Activated T-cell treated with anti-CD3 and anti-CD28 coated beads, Interleukin-2, amount 50 U/mL, for 1 hour (primary cell): ENCODE measurements at places on chromosomes 3 and 15.
A peak's percentile ranks its signal among the peaks of the same experiment; 100 is the strongest.

DNA sequence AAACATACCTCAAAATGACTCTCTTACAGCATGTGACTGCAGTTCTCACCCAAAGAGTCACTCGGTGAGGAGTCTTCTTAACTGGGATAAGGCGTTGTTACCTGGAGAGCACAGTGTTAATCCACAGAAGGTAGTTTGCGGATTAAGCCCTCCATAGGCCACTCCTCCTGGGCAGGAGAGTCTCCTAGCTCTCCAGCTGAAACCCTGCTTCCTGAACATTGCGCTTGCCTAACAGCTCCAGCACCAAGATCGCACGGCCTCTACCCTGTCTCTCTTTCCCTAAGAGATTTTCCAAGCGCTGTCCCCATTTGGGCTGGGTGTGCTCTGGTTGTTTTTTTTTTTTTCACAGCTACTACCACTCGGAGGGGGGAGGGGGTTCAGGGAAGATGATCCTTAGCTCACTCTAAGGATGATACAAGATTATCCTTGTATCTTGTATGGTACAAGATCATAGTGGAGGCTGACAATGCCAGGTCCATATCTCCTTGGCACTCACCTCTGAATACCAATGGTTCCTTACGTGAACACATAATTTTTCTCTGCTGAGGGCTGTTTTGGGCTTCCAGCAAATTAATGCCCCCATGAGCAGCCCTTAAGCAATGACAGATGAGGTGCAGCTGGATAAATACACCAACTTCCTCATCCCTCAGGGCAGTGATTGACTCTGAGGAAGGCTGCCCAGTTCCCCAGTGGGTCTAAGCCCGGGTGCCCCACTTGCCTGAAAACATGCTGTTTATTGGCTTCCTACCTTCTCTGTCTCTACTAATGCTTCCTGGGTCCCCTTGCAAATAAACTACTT is 185.2 kb upstream of the TSC22D2 start:
- DNase-seq = no peak

- DNase-seq = no peak
Observed at GRCh38 chr3:30181178-30181465, 425.3 kb upstream of the TGFBR2 start.

DNA sequence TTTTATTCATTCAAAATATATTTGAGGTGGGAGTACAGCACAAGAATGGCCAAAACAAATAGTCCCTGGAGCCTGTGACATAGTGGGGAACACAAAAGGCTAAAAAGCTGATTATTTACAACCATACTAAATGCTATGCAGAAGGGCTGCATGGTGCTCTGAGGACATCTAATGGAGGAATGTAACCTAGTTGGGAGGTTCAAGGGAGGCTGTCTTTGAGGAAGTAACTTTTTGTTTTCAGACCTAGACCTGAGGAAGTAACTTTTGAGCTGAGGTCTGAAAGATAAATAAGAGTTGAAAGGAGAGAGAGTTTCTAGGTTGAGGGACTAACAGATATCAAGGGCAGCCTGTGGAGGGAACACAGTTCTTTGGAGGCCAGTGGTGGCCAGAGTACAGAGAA is 34.8 kb upstream of the RASA2 start:
- DNase-seq = no peak

GRCh38 chr15:69718436-69718835 is 265.8 kb downstream of the RPLP1 start:
- no peak for DNase-seq

DNA sequence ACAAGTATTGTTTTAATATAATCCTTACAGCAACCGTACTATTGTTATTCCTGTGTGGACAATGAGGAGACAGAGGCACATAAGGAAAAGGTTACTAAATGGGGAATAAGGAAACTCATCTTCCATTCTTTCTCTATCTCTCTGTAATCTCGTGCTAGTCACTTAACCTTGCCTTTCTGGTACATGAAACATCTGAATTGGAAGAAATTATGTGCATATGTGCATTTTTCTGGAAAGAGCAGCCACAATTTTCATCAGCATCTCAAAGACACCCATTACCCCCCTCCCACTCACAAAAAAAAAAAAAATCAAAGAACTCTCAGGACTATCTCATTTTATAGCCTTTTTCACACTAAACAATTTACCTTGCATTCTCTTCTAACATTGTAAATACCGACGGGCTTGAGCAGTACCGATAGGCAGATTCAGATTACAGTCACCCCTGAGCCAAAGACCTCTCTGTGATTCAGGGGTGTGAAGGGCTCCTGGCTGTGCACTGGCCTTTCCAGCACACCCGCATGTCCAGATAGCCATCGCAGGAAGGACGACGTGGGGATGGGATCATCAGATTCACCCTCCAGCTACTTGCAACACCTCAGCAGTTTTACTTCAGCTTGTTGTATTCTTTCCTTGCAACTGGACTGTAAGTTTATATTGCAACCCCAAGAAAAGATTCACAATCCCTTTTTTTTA is 48.1 kb downstream of the CASR start:
- no peak for DNase-seq

DNA sequence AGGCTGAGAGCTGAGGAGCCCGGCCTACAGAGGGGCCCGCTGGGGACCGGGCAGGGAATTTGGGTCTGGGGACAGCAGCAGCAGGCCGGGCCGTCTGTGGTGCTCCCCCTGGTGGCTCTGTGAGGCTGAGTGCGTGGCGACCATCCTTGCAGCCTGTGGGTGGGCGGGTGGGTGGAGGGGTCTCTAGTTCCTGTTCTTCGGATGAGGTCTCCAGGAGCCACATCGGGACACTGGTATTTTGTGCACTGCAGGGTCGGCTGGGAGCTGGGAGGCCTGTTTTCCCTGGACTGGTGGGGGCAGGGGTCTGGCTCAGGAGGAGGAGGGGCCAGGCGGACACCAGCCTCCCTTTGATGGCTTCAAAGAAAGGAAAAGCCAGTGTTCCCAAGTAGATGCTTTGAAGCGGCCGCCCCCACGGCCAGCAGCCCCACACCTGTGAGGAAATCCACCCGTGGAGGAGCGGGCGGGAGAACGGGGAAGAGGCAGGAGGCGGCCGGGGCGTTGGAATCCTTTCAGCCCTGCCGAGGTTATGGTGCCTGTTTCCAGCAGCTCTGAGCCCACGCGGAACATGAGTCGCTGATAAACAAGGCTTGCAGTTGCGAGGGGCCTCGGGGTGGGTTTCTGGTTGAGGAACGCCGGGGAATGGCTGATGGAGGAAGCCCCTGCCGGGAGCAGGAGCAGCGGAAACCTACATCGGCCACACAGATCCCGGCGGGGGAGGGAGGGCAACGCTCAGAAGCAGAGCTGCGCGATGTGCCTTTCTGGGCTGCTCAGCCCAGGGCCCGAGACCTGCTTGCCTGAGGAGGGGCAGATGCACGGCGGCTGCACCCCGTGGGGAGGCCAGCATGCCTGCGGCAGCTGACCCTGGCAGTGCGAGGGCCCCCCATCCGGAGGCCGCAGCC is 154.3 kb downstream of the NSMCE3 start:
- peak; percentile 35 for DNase-seq

- no peak for DNase-seq
Observed at GRCh38 chr3:35748144-35748543, 108.8 kb downstream of the ARPP21 start.

DNA sequence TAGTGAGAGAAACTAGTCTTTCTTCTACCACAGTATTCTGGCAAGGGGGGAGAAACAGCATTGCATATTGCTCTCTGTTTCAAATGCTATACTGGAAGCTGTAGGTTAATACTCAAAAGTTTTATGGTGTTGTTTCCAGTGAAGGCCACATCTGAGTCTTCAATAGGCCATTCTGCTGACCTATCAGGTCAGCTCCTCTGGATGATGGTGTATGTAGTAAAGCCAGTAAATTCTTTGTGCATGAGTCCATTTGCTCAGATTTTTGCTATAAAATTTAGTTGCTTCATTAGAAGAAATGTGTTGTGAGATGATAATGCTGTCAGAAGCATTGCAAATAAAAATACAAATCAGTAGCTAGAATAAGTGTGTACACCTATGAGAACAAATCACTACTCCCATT is 64.9 kb upstream of the RBMS3 start:
- DNase-seq = no peak

GRCh38 chr3:160754371-160754854 is 1.6 kb upstream of the PPM1L start:
- DNase-seq = peak; percentile 34

- DNase-seq = peak; percentile 88
Observed at GRCh38 chr3:114152519-114153151, 26.2 kb downstream of the DRD3 start.

GRCh38 chr3:109548192-109548938 is 211.0 kb upstream of the DPPA4 start:
- DNase-seq = no peak

- DNase-seq = no peak
Observed at GRCh38 chr3:37535526-37536432, 325.9 kb upstream of the CTDSPL start.

DNA sequence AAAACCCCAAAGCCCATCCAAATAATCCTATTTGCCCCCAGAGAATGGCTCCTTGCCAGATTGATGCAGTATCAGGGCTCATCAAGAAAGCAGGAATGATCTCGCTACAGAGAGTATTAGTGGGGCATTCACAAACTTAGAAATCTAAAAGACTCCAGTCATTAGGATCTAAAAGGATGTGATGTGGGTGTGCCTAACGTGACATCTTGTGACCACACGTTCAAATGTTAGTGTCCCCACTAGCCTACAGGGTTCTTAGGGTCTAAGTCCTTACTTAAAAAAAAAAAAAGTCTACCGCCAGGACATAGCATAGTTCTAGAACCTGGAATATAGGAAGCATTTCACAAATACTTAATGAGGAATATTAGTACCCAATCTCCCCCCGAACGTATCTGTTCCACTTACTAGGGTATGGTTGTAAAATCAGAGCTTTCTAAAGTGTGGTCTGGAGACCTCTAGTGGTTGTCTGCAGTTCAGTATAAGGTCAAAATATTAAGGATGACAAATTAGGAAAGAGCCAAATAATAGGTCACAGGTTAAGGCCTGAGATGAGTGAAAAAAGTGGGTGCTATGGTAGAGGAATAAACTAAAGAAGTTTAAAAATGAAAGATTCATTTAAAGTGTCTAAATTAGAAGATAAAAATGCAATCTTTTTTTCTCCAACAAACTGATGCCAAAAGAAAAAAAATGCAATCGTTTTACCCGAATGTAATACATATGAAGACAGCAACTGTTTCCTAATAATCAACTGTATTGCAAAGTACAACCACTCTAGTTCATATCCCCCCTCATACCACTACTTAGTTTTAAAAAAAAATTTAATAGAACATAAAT is 4.2 kb upstream of the CHRM5 start:
- no peak for DNase-seq

- no peak for DNase-seq
Observed at GRCh38 chr15:90762109-90762508, 45.0 kb downstream of the BLM start.

DNA sequence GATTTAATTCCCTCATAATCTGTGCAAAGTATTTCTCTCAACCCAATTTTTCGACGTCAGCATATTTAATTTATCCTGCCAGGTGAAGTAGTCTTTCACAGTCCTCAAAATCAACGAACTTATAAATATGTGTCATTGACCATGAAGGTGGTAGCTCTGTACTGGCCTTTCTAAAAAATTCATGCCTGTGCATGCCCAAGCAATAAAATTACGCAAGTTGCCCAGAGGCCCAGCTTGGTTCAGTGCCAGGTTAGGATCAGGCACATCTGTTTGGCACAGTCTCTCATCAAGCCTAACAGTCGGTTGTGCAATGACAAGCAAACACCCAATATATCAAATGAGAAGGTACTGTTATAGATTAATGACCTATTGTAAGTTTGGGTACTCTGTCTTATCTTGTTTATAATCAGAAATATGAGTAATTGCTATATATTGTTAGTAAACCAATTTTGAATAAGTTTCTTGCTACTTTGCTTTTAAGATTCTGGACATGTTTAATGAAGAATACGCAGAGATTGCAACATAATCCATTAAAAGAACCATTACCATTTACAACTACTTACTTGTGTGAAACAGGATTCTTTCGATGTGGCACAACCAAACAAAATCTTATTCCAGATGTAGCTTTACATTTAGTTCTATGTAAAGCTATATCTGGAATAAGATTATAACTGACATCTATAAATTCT is 159.0 kb upstream of the IL12A start:
- no peak for DNase-seq

DNA sequence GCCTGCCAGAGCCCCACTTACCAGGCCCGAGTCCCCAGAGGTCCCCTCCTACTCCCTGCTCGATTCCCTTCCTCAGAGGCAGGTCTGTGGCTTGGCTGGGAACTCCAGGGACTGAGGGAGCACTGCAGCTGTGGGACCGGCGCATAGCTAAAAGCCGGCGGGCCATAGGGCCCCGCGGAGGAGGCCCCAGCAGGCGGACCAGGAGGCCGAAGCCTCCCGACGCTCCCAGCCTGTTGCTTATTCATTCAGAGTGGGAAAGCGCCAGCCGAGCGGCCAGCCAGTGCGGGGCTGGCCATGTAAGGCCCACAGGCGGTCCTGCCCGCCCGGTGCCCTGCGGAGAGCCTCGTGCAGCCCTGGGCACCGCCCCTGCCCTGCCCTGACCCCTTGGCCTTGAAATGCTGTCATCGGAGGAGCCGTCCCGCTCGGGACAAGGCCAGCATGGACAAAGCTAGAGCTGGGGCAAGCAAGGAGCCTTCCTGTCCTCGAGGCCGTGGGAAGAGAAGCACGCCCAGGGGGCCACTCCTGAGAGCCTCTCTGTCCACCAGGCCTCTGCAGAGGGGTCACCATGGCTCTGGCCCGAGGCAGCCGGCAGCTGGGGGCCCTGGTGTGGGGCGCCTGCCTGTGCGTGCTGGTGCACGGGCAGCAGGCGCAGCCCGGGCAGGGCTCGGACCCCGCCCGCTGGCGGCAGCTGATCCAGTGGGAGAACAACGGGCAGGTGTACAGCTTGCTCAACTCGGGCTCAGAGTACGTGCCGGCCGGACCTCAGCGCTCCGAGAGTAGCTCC is at the start of gene LOXL1:
Gene LOXL1 (plus strand): TSS at position 244 of the 784 bp plus-strand sequence. CDS start 322 bp downstream, at position 566.
- DNase-seq = no peak

DNA sequence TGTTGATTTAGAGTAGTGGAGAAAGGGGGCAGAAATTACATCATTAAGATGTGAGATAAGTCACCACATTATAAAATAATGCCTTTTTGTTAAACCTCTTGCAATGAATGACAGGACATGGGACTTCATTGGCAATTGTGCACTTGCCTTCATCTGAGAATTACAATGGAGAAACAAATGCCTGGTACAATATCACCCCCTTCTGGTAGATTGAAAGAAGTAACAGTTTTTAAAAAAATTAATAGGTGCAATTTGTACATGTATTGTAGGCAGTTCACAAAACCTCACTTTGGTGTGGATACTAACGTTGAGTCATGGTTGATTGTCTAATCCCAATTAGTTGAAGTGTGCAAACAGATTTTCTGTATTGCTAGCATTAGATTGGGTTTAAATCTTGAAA is 4.6 kb upstream of the P2RY14 start:
- DNase-seq = no peak

DNA sequence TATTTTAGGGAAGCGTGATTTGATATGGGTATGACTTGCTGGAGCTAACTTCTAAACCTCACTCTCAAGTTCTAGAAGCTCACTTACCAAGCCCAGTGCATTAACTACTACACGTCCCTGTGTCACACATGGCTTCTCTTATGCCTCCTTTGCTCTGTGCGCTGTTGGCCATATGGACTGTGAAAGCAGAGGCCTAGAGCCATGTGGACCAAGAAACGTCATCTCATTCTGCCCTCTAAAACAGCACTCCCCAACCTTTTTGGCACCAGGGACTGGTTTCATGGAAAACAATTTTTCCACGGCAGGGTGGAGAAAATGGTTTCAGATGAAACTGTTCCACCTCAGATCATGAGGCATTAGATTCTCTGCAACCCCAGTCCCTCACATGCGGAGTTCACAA is 11.7 kb downstream of the MTMR14 start:
- DNase-seq = no peak
